ENCODE measurements at places on chromosomes 5 and 9.
A peak's percentile ranks its signal among the peaks of the same experiment; 100 is the strongest.

DNA sequence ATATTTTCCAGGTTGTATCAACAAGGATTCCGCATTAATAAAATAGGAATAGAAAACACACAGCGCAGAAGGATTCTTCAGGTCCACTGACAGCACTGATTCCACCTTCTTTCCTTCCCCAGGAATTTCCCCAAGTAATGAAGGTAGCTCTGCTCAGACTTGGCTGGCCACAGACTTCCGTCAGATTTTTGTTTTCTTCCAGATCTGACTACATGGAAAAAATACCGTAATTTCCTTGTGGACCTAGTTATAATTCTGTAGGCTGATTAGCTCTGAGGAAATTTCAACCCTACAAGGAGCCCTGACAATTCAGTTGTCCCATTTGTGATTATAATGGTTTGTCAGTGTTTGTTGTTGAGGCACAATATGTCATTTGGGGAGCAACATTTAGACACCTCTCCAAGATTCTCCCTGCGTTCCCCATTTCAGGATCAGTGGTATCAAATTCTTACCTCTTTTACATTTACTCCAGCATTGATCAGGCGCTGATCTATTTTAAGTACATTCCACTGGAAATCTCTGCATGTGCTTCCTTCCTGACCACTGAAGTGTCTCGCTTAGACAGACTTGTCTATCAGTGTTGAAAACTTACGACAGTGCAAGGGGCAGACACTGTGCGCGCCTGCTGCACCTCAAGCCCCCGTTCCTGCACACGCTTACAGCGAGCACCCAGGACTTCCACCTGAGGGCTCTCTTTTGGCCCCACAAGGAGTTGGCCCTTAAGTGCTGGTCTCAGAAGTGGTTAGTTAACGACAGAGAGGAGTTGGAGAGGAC, 94.8 kb downstream of the LHFPL2 start:
- no peak for DNase-seq

DNA sequence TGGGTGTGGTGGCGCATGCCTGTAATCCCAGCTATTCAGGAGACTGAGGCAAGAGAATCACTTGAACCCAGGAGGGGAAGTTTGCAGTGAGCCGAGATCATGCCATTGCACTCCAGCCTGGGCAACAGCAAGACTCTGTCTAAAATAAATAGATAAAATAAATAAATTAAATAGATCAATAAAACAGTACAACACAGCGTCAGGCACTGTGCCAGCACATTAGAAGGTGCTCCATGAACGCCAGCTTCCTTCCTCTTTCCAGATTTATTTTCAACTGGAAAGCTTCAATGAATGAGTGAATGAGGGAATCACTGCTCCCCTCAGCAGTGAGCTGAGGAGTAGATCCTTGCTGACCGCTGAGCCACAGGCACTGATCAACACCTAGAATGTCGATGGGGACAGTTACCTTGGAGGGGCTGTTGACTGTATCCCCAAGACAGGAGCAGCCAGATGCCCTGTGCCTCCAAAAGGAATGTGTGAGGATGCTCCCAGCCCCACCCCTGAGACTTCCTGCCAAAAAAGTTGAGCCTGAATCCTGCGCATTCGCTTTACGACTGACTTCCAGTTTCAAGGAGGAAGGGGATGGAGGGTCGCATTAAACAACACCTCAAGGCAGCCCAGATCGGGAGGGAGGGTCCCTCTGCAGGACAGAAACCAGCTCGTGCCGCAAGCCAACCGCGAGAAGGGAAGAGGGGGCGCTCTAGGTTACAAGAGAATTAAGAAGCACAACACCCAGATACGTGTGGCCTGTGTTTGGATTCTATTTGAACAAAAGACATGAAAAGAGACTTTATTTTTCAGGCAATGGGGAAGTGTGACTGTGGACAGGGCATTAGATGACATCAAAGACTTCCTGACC, 54.0 kb upstream of the CNOT6 start:
- no peak for DNase-seq

- DNase-seq, result no peak
These were observed 26.7 kb downstream of the NR2F1 start for GRCh38 chr5:93609762-93610161.

DNA sequence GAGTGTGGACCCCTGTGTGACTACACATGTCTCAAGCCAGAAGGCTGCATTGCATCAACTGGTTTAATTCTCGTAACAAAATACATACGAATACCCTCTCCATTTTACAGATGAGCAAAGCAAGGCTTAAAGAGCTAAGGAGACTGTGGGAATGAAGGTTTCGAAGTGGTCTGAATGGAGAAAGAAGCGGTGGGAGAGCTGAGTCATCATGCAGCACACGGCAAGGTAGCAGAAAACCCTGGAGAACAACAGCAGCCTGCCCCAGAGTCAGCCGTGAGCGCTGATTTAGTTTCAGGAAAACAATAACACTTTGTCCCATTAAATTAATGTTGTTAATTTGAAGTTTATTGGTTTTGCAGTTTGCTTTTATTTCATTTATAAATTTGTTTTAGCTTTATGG, 223.8 kb downstream of the HSPA4 start:
- DNase-seq, result no peak

DNA sequence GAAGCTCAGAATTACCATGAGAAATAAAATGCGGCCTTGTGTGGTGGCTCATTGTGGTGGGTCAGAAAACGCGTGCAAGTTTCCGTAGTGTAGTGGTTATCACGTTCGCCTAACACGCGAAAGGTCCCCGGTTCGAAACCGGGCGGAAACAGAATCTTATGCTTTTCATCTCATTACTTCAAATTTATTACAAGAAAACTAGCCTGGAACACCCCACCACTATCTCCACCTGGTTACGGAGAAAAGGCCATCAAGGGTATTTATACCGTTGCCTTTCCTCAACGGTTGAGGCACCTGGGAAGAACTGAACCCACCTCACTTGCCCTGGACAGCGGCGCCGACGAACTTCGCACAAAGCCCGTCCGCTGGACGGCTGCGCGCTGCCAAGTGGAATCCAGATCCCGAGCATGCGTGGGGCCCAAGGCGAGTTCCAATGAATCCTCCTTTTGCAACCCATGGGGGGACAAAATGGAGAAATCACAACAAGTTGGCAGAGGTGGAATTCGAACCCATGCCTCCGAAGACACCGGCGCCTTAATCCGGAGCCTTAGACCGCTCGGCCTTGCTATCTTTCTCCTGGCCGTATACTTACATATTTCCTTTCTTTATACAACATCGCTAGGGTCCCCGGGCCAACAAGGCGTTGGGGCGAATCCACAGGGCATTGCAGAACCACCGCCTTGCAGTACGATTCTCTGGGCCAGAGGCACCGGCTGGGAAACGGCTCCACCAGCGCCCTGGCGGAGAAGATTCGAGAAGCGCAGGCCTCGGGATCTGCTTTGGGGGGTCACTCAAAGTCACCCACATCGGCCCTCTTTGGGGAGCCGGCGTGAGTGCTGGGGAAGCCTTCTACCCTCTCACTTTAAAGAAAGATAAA, 16.9 kb downstream of the OR2V2 start:
- DNase-seq, result no peak

GRCh38 chr5:10731913-10732312, 29.1 kb downstream of the DAP start:
- no peak for DNase-seq

DNA sequence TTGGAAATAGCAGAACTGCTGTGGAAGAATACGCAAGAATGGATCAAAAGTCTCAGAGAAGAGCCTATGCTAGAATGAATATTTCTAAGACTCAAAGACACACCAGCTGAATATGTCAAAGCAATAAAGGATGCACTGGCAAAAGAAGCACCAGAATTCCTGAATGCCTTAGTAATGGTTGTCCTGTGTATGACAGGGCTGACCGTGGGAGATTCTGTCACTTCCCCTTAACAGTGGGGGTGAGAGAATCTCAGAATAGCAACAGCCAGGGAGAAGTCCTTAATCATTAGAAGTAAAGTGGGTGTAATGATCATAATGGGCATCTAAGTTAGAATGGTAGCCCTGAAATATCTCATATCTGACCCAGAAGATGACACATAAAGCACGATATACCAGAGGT, 14.6 kb upstream of the PRR16 start:
- DNase-seq, result no peak

DNA sequence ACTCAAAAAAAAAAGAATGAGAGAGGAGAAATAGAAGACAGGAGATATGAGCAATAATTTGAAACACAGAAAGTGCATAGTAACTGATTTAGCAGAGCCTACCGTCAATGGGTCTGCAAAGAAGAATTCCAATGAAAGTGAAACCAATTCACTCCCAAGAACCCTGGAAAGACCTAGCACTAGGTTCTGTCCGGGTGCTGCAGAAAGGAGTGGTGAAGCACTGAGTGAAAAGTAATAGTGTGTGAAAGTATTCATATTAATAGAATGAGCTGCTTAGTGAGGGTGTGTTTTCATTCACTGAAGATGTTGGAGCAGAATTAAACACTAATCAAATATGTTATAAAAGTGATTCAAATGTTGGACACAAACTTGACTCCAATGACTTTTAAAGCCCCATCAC, 51.3 kb upstream of the SLC30A5 start:
- DNase-seq, result no peak

- peak; percentile 51 for DNase-seq
These were observed 268.6 kb downstream of the ISL1 start for GRCh38 chr5:51651889-51652288.

- DNase-seq, result no peak
These were observed 48.3 kb downstream of the PRRC1 start for GRCh38 chr5:127565586-127566270.

GRCh38 chr5:134450374-134450773, 38.7 kb upstream of the CDKN2AIPNL start:
- no peak for DNase-seq

DNA sequence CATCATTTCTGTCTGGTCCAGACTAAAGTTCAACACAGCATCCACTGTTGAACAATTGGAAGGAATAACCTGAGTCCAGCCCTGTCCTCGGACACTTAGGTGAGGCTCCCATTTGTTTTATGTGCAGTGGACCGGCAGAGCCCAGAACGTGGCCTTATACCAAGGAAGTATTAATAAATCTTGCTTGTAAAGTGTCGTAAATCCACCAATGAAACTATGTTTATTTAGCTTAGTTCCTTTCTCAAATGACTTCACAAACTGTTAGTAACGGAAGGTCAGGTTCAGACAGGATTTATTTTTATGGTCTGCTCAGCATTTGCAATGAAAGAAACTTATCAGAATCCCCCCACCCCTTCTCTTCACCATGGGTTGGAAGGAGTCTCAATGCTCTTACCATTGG, 149.5 kb downstream of the PCSK1 start:
- no peak for DNase-seq

GRCh38 chr5:157290981-157291711, 25.2 kb downstream of the CYFIP2 start:
- peak; percentile 94 for DNase-seq

GRCh38 chr9:20321423-20322082, 300.7 kb downstream of the MLLT3 start:
- DNase-seq, result no peak
